ENCODE measurements at places on chromosomes 7 and 10.

GRCh38 chr10:116444527-116445142 is 17.0 kb downstream of the PNLIPRP3 start:
- DNase-seq: peak; percentile 31

DNA sequence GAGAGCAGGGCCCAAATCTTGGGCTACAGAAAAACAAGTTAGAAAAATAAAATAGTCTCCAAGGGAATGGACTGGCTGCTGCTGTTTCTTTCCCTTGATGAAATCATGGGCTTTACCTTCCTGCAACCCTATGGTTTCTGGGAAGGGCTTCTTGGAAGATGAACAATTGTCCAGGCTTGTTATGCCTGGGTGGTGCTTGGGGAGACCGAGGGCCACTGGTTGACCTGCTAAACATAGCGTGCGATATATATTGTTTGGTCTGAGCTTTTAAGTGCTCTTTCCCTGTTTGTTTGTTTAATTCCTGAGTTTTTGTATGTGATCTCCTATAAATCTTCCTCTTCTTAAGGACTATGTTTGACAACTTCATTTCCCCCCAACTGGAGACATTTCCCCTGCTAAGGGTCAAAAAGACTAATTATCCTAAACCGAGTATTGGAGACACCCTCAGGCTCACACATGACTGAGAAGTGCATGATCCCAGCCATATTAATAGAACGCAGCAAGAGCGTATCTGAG is 37.9 kb downstream of the SLC25A28 start:
- no peak for DNase-seq

DNA sequence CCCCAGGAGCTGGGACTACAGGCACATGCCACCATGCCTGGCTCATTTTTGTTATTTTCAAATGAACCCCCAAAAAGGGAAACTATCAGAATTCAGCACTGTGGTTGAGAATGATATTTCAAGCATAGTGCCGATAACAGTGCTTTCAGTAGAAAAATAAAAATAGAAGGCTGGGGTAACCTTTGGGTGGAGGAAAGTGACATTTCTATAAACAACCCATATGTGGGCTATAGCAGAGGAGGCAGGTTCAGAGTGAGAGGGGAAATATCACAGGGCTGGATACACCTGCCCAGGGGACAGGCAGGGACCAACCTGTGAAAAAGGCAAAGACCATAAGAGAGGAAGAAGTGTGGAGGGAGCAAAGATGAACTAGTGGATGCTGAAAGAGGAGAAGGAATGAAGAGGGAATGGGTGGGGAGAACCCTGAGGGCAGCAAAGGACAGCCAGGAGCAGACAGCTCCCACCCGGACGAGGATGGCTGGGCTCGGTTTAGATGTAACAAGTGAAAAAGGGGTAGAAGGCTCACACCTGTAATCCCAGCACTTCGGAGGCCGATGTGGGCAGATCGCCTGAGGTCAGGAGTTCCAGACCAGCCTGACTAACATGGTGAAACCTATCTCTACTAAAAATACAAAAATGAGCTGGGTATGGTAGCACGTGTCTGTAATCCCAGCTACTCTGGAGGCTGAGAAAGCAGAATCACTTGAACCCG is 56.5 kb downstream of the MAP3K8 start:
- no peak for DNase-seq

GRCh38 chr10:130409331-130409730 is 273.1 kb downstream of the GLRX3 start:
- DNase-seq: no peak

GRCh38 chr7:117648203-117648866 is 168.5 kb downstream of the CFTR start:
- no peak for DNase-seq

GRCh38 chr10:127132451-127132850 is 63.9 kb downstream of the INSYN2A start:
- DNase-seq: no peak

DNA sequence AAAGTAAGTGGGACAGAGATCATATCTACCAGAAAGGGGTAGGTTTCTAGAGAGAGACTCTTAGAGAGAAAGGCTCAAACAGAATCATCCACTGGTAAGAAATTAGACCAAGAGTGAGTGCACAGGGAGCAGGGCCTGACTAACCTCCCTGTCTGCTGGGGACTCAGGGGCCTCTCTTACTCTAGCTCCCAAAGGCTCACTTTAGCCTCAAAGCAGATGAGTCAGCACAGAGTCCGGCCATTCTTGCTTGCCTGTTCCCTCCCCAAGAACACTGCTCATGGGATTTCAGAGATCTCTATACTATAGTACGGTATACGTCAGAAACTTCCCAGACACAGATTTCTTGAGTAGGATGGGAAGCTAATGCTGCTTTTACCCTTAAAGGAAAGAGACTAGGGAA is 32.7 kb downstream of the RBM28 start:
- no peak for DNase-seq

GRCh38 chr10:27527666-27528295 is 23.7 kb downstream of the RAB18 start:
- DNase-seq: no peak

- DNase-seq: no peak
These were observed 76.5 kb upstream of the TCF7L2 start for GRCh38 chr10:112873541-112873940.

DNA sequence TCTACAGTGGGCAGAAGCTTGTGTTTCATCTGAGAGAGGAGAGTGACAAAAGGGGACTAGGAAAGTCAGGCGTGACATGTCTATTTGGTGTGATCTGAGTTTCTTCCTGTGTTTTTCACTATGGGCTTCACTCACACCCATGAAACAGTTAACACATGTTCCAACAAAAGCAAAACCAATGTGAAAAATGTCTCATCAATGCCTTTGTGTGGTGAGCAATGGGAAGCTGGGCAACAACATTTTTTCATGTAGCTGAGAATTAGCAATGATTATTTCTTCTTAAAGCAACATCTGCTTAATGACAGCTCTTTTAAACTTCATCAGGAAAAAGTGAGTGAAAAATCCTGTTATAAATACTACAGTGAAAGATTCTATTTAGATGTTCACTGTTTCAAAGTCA is 76.2 kb downstream of the NXPH1 start:
- DNase-seq: no peak

- no peak for DNase-seq
These were observed 142.2 kb downstream of the SLIT1 start for GRCh38 chr10:97043563-97043855.

- no peak for DNase-seq
These were observed 172.4 kb downstream of the COBL start for GRCh38 chr7:51144178-51144577.

DNA sequence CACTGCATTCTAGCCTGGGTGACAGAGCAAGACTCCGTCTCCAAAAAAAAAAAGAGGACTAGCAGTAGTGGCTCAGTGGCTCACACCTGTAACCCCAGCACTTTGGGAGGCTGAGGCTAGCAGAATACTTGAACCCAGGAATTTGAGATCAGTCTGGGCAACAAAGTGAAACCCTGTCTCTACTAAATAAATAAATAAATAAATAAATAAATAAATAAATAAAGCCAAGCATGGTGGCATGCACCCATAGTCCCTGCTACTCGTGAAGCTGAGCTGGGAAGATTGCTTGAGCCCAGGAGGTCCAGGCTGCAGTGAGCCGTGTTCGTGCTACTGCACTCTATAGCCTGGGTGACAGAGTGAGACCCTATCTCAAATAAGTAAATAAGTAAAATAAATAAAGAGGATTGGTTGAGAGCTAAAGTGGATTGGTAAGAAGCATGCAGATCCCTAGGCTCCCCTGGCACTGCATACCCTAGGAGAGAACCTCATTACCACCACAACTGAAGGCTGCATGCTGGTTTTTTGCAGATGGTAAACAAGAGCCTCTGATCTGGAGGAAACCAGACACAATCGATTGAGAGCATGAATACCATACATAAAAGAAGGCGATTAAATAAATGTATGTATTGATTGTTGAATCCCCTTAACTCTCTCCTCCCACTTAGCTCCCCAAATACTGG is 163.2 kb downstream of the REEP3 start:
- no peak for DNase-seq

DNA sequence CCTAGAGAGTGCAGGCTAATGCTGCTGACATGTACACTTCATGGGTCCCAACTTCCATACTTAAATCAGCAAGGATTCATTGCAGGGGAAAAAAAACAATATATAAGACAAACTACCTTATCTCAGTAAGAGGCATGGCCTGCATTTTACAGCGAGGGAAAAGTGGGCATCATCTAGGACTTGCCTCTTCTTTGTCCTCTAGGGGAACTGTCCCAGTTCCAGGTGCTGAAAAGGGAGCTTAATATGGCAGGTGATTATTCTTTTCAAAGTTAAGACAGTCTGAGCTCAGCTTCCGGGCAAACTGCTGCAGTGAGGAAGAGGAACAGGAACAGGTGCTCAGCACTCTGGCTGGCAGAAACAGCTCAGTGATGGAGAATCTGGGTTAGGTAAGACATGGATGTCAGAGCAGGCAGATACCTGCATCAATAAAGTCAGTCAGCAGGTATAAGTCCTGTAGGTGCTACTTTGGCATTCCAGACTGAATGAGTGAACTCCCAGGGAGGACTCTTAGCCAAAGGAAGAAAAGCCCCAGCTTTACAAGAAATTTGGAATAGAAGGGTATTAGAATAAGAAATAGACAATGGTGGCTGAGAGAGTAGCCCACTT is 147.2 kb downstream of the TMEM178B start:
- DNase-seq: no peak

- no peak for DNase-seq
These were observed 171.5 kb upstream of the SP4 start for GRCh38 chr7:21256310-21256877.

- no peak for DNase-seq
These were observed 7.6 kb upstream of the PRKAG2 start for GRCh38 chr7:151884312-151885201.

GRCh38 chr10:27252267-27253000 is 11.8 kb upstream of the ACBD5 start:
- peak; percentile 86 for DNase-seq

DNA sequence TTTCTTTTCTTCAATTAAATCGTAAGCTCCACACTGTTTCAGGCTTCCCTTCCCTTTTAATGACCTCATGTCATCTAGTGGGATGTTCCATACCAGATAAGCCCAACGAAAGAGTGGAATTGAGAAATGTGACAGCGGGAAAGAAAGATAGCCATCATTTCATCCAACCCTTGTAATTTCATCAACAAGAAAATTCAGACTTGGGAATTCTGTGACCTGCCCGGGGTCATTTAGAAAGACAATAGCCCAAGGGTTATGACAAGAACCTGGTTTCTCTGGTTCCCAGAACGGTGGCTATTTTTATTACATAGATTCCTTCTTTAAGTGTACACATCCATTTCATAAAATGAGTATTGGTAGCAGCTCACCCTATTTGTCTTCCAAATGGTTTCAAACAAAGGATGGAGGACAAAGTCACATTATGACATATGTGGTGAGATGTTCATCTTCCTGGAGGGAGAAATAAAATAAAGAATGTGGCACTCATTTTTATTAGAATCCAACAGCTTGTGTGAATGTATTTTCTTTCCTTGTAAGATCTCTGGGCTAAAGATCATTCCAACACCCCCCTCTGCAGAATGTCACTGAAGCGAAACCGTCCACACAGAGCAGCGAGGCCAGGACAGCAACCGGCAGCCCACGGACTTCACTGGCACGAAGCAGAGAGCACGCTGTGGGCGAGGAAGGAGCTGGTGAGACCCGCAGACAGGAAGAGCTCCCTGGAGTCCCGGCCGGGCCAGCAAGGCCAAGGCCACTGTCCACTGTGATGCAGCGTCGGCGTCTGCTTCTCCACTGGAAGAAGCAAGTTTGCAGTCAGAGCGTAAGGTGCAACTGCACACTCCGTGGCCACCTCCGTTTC is 199.9 kb downstream of the KLF6 start:
- no peak for DNase-seq

DNA sequence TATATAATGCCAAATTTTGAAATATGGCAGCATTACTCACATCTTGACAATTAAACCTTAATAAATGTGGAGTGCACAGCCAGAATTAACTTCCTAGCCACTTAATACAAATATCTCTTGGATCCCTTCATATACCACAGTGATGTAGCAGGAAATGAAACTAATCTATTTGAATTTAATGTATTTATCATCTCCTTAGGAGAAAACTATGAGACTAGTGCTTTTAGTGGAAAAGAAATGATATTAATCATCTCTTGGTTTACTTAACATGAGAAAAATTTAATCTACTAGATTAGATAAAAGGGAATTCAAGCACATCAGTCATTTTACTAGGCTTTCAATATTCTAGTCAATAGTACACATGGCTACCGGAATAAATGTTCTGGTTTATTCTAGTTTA is 55.7 kb upstream of the GPR22 start:
- no peak for DNase-seq

DNA sequence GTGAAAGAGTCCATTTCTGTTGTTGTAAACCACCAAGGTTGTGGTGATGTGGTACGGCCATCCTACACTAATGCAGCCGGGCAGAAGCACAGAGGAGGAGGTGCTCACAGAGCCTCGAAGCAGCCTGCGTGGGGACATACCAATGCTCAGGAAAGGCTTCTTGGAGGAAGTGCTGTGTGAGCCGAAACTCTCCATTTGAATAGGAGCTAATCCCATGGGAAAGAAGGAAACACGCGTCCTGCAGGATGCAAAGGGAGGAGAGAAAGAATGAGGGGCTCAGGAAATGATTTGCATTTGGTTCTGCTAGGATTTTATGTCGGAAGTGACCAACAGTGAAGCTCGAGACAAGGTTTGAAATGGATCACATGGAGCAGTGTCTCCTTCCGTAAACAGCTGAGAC is 477.9 kb upstream of the ANKRD30A start:
- peak; percentile 12 for DNase-seq

DNA sequence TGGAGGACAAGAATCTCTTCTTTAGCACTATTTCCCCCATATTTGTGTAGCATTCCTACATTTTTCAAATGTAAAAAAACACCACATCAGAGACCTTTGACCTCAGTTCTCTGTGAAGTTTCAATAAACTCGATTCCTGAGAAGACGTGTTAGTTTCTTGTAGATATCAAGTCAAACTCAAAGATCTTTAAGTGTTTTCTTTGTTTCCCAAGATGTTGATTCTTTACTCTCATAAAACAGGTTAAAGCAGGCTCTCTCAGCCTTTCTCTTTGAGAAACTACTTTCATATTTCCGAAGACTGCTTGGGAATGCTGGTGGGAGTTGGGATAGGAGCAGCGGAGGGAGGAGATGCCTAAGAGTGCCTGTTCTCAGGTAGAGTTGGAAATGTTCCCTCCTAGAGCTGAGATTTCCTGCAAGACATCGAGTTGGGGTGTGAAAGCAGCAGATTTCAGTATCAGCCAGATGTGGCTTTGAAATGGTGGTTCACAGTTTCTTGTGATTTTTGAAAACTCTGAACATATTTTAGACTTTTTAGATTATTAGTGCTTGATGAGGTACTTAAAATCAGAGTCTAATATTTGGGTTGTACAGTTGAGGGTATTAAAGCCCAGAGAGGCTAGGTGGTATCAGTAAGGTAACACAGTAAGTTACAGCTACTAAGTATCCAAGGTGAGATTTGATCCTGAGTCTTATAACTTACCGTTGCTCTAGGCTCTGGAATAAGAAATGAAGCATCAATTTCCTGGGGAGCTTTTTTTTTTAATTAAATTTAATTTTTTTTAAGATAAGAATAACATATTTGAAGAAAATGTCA is 13.9 kb downstream of the ADK start:
- DNase-seq: no peak

- no peak for DNase-seq
These were observed 17.9 kb upstream of the ITGA8 start for GRCh38 chr10:15737656-15738055.

GRCh38 chr7:108468246-108468645 is 12.0 kb upstream of the NRCAM start:
- no peak for DNase-seq
